ENCODE measurements at places on chromosomes 3 and 15.
A peak's percentile ranks its signal among the peaks of the same experiment; 100 is the strongest.

GRCh38 chr3:83226751-83227150 lies 1465.3 kb upstream of the GBE1 start:
- DNase-seq: no peak

GRCh38 chr3:113142476-113142875 lies 68.9 kb upstream of the BOC start:
- no peak for DNase-seq

DNA sequence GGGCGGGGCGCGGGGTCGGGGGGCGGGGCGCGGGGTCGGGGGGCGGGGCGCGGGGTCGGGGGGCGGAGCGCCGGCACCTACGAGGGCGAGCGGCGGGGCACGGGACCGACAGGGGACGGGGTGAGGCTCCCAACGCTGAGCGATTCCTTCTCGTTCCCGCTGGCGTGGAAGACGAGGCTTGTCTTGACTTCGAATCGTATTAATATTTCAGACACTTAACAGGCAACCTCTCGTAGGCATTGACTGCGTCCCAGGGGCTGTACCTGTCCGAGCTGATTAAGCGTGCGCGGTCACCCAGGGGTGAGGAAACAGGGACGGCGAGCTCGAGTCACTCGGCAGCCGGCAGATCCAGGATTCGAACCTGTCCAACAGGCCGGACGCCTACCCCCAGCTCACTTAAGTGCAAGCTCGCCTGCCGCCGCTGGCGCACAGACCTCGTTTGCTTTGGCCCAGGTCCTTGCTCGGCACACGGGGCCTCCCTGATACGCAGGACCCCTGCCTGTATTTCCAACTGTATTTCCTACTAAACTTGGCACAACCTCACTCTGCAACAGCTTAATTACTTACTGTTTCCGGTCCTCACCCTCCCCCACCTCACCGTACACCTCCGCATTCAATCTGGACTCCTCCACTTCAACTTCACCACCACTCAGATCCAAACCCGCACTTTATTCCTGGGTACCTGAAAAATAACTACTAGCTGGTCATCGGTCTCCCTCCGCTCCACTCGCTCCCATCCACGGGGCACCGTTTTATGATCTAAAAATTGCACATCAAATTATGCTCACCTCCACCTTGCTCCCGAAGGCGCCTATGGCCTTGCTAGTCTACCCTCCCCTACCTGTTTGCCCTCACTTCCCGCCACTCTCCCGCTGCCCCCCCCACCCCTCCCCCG lies 722 bp upstream of the ZXDC start:
- peak; percentile 20 for DNase-seq

DNA sequence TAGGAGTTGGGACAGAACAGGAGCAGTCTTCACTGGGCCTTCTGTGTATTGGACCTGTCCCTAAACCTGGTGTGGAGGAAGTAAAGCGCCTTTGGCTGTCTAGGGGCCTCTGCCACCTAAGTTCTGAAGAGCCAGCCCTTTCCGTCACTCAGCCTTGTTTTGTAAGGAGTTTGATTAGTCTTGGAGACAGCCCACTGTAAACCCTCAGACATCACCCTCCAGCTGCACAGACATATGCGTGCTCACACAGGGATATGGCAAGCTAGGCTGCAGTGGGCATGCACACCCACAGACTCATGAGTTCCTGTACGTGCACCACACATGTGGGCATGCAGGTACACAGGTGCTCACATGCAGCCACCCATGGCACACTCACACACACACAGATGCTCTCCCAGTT lies 5.2 kb downstream of the PRKCD start:
- no peak for DNase-seq

DNA sequence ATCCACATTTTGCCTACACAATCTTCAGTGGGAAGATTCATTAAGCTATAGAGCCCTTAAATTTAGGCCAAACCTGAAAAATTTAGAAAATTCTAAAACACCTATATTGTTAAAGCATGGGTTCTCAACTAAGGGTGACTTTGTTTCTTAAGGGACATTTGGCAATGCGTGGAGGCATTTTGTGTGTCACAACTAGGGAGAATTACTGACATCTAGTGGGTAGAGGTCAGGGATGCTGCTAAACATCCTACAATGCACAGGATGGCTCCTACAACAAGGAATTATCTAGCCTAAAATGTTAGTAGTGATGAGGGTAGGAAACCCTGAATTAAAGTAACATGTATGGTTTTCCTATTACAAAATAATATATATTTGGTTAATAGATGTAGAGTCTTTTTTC lies 55.8 kb downstream of the TBC1D5 start:
- no peak for DNase-seq

GRCh38 chr3:51778554-51778953 lies 483 bp downstream of the IQCF6 start:
- DNase-seq: no peak
